ENCODE measurements at places on chromosomes 12 and 14.
A peak's percentile ranks its signal among the peaks of the same experiment; 100 is the strongest.

DNA sequence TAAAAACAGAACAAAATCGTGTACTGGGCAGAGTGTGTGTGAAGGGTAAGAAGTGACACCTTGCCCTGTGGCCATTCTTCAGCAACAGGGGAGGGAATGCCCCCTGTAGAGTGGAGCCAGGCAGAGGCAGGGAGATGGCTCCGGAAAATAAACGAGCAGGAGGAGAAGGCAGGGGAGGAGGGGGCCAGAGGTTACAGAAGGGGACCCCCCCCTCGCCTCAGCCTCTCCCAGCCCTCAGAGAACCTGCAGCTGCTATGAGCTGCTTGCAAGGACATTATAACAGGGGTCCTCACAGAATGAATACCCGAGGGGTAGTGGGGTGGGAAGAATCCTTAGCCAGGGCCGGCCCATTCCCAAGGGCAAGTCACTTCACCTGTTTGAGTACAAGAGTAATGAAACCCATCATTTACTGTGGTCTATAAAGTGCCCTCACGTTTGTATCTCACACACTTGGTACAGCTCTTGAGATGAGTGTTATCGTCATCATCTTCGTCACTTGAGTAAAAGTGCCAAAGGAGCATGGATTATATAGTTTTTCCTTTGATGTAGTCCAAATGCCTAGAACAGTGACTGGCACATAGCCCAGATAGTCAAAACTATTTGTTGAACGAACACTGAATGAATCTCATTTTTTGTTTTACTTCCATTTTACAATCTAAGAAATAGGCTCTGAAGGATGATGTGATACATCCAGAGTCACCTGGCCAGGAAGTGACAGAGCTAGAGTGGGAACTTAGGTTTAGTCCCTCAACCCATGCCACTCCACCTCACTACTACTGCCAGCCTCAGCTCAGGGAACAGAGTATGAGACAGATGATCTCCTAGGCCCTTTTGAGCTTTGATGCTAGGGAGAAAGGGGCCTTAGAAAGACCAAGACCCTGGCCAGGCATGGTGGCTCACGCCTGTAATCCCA is 14.5 kb downstream of the SCNN1A start:
- DNase-seq, result no peak

DNA sequence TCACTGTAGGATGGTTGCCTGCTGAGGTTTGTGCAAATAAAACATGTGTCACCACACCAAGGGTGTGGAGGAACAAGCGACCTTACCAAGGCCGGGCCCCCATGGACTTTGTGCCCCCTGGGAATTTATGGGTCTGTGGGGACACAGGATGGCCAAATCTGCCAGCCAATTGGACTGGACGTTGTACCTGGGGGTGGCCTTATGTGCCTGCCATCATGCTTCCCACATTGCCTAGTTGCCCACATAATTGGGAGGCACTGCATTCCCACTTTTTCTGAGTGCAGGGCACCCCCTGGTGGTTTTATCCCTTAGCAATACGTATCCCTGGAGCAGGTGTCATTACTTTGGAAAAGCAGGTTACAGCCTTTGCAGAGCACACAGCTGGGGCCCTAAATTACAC is 92.6 kb upstream of the TMPO start:
- no peak for DNase-seq

GRCh38 chr12:108465417-108465816 is 49.7 kb upstream of the FICD start:
- DNase-seq, result no peak

DNA sequence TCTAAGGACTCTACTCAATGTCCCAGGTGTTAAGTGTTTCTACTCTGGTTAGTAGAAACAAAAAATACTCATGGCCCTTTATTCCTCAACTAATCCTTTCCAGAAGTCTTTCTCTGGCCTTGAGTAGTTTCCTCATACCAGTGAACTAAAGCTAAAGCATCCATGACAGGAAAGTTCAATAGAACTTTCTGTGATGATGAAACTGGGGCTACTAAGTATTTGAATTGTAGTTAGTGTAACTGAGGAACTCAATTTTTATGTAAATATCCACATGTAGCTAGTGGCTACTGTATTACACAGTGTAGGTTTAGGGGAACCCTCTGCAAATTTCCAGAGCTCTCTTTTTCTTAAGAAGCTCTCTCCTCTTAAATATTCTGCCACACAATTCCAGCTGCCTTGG is 63.7 kb downstream of the R3HDM2 start:
- no peak for DNase-seq

DNA sequence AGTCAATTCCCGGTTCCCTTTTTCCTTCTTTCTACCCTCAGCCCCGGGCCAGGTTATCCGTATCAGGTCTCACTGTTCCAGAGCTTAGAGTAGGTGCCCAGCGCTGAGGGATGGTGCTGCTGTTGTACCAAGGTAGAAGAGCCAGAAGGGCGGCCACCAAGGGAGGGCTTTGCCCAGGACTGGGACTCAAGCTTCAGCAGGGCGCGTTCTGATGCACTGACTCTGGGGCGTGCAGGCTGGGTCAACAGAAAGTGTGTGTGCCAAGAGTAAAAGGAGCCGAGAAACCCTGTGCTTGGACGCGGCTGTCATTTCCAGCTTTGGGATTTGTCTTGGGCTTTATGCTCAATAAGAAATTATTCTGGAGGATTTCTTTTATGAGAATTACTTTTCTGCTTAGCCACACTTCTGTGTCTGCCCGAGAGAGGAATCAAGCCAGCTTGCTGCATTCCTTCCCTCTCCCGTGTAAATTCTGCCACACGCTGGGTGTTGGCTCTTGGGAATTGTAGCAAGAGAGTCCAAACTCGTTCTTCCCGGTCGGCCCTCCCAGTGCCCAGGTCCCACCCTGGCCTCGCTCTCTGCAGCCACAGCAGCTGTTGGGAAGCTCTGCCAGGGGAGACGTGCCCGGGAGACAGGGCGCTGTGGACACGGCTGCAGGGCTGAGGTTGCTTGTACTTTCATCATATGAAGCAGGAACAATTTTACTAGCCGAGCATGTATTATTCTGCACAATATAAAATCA is 98.0 kb downstream of the FBXL14 start:
- DNase-seq, result no peak

- no peak for DNase-seq
These were observed 16.7 kb downstream of the PNP start for GRCh38 chr14:20485900-20486299.

DNA sequence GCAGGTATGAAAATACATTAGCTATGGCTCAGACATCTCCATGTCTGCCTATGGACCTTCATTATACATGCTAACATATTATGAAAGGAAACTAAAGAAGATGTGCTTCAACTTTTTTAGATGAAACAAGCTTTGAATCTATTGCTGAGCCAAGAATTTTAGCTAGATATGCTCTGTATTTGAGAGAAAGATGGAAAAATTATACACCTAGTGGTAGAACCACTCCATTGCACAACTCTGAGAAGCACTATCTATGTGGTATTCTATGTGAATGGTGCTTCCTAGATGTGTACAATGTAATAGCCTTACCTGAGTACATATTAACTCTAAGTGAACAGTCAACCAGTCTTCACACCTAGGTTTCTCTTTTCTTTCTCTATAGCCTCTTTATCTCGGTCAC is 17.3 kb downstream of the EPYC start:
- no peak for DNase-seq

DNA sequence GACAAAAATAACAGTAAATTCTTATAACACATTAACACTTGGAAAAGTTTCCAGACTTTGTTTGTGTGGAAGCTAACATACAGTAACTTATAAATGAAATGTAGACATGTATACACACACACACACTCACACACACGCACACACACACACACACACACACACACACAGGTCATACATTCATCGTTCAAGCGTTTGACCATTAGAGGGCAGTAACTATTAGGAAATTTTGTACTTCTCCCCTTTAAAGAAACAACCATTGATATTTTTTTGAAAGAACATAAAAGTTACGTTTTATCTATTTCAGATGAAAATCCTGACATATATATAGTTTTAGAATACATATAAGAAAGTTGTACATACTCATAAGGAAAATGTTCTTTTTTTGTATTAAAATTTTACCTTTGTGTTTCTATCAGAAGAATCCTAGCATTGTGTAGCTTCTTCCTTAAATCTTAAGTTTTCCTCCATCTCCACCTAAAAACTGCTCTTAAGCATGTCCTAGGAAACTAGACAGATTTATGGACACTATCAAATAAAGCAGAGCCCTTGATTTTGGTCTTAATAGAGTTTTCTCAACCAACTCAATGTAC is 29.0 kb downstream of the PTPRQ start:
- peak; percentile 15 for DNase-seq

- no peak for DNase-seq
These were observed 7.8 kb downstream of the IRAK3 start for GRCh38 chr12:66196806-66197205.

- DNase-seq, result no peak
These were observed 60.2 kb upstream of the STXBP6 start for GRCh38 chr14:25110106-25110505.

GRCh38 chr12:98244136-98244535 is 271.3 kb upstream of the TMPO start:
- no peak for DNase-seq

GRCh38 chr12:77841521-77841920 is 10.8 kb downstream of the NAV3 start:
- no peak for DNase-seq

- DNase-seq, result peak; percentile 65
These were observed at the start of gene EFS for GRCh38 chr14:23365036-23365731. EFS (minus strand) TSS chr14:23365172; CDS start chr14:23365025, 147 bp downstream.

DNA sequence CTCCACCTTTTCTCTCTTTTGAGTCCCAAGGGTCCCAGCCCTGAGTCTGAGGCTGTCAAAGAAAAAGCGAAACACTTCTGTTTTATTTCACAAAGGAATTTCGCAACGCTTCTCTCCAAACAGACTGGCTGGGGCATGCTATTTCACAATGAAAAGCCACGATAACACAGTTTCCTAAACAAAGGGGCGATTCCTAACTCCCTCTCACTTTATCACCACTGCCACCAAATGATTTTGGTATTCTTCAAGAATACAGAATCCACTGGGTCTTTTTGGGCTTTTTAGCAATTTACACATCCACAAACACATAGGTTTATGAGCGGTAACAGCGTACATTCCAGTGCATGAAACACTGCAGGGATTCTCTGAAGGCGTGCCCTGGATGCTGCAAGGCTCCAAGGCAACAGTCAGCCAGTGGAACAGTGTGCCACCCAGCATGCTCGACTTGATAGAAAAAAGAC is 161.2 kb downstream of the DAD1 start:
- peak; percentile 11 for DNase-seq

DNA sequence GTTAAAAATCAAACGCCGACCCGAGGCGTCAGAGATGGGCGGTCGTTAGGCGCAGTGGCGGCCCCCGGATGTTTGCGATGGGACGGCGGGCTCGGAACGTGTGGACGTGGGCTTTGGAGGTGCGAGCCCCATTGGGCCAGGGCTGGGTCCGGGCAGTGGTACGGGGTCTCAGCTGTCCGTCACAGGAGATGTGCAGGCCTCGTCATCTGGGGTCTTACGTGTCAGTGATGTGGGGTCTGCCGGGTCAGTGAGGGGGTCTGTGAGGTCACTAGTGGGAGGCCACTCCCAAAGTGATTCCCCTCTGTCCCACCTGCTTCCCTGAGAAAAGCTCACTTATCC is 21.6 kb upstream of the CHFR start:
- DNase-seq, result no peak

DNA sequence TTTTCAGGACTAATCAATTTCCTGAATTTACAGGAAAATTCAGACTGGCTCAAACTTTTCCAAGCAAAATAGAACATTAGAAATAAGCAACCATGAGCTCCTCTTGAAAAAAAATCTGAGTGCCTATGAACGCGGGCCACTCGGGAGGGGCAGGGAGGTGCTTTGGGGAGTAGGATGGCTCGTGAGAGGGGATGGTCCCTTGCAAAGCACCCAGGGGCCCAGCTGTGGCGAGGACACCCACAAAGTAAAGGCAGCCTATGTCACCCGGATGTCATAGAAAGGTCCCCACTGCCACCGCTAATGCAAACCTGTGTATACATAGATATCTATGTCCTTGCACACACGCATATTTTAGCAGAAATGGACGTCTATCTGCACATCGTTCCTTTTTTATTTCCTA is 309.9 kb downstream of the ADGRD1 start:
- DNase-seq, result no peak

DNA sequence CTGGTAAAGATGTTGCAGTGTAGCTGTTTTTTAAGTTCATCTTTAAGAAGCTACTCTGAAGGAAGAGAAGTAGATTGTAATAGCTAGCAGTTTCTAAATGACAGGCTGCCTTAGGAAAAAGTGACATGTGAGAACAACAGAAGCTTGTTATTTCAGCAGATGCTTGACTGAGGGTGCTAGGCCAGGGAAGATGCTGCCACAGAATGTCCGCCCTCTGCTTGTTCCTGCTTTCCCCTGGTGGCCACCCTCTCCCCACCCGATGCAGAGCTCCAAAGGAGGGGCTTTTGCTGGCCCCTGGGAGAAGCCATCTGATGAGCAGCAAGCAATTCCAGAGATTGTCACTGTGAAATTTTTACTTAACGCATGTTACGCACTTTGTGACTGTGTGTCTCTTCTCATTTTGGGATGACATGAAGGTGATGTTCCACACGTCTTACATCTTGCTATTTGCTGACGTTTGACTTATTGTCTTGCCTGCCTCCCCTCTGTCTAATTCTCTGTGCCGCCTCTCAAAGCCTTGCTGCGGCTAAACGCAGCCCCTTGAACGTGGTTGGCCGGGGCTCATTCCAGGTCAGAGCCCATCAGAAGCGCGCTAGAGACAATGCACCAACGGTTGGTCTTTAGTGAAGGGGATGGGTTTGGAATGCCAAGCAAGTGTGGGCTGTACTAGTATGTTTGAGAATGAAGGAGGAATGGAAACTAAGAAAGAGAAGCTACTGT is 44.8 kb downstream of the WDR20 start:
- peak; percentile 61 for DNase-seq

DNA sequence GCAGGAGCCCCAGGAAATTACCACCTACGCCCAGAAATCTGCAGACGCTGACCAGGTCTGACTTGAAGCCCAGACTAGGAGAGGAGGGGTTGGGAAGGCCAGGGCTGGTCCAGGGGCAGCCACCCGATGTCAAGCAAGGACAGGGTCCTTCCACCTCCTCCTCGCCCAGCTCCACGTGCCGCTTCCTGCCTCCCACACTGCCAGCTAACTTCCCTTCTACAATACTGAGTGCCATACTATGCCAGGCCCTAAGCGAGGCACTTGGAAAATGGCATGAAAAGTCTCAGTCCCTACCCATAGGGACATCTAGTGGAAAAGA is 71.7 kb downstream of the SETD3 start:
- DNase-seq, result no peak
